ENCODE measurements at places on chromosomes 12 and 14. TPM values are rescaled to one million over a fixed set of nuclear protein-coding genes. Genes with fewer than 3 reads are reported as not detected.

GRCh38 chr14:100988956-100989355 lies 85.4 kb upstream of the RTL1 start:
- DNase-seq: no peak

DNA sequence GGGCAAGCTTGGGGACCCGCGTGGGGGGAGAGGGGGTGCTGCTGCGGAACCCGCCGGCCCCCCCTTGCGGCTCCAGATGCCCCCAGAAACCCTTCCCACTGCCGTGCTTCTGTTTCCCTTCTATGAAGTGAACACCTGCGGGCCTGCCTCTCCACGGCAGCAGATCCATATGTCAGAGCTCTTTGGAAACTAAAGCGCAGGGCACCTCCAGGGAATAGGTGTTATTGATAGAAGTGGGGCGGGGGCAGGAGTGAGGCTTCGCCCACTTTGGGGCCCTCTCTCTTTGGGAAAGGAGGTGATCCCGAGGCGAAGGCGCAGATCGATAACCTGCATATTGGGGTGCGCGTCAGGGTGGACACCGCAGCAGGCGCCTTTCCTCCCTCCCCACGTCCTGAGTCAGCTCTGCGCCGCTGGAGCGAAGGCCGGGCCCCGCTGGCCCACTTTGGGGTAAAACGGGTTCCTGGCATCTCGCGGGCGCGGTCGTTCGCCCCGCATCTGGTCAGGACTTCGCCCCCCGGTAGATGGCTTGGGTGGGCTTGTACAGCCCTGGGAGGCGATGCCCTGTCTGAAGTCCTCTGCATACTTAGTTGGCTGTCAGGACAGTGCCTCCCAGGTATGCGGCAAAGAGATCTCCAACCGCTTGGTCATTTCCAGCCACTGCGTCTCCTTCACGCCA lies 524 bp downstream of the KMT5A start:
- no peak for DNase-seq

DNA sequence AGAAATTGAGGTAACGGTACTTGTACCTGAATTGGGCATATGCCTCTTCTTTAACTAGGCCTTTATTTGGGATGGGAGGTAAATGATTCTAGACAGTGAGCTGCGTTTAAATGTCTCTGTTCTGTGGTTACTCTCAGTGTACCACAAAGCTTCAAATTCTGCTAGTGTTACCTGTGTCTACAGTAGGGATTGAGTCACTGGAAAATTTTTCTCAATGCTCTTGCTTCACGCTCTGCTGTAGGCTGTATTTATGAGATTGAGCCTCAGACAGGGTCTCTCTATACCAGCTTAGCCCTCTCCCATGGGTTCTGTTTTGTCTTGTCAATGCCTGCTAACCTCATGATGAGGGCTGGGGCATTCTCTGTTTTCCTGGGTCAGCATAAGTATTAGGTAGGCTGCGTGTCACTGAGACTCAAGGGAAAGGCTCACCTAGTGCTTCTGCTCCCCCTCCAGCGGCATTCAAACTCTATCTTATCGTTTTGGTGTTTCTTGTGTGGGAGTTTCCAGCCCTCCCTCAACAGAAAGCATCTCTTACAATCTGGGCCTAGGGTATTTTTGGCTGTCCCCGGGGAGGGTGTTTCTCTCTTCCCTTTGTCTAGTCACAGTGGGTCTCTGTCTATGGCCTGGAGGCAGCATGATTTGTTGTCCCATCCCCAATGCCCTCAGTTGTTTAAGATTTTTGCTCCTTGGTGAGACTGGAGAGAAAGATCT lies 285.8 kb downstream of the ADGRD1 start:
- no peak for DNase-seq

Gene RTL1
- not detected for total RNA-seq

Measured in cardiac septum (tissue), 1 donor.